ENCODE measurements at places on chromosomes 7 and 10. TPM values are rescaled to one million over a fixed set of nuclear protein-coding genes. Genes with fewer than 3 reads are reported as not detected.

Gene TMEM229A
- not detected for total RNA-seq

Gene GIMAP1
- under 0.01 TPM for total RNA-seq

Gene AOAH
- total RNA-seq, result not detected

Gene AKR1C8
- not detected for total RNA-seq

Gene ARL3
- 10.6 TPM for total RNA-seq

Gene FAM185A
- total RNA-seq, result 8.2 TPM

Gene SLC26A5
- not detected for total RNA-seq

Gene CBLL1
- 17.5 TPM for total RNA-seq

Gene GRID2IP
- total RNA-seq, result not detected

Gene ZC3HAV1L
- 8.5 TPM for total RNA-seq

Gene NCAPG2
- 10.9 TPM for total RNA-seq

Gene ADAM22
- total RNA-seq, result 0.51 TPM

Gene MYH16
- total RNA-seq, result not detected

Gene CALHM1
- total RNA-seq, result not detected

Gene CADPS2
- total RNA-seq, result 40.8 TPM

Gene OR6B1
- total RNA-seq, result not detected

Gene GALNT17
- total RNA-seq, result under 0.01 TPM

Gene ERVW-1
- not detected for total RNA-seq

Gene SLC13A1
- total RNA-seq, result not detected

Gene RAPGEF5
- 1.5 TPM for total RNA-seq

Gene NRG3
- not detected for total RNA-seq

Gene HK1
- 172 TPM for total RNA-seq

Gene CLDN3
- not detected for total RNA-seq

Gene TRIP6
- 96.1 TPM for total RNA-seq

Gene SFTPD
- not detected for total RNA-seq

Gene FOXP2
- total RNA-seq, result 8.4 TPM

Gene GATA3
- total RNA-seq, result not detected

Gene ACSM6
- not detected for total RNA-seq

Gene RNF32
- total RNA-seq, result 2.8 TPM

Gene MEST
- total RNA-seq, result 38.8 TPM

Gene CALML3
- total RNA-seq, result not detected

Gene FERD3L
- total RNA-seq, result not detected

Gene LRRD1
- 0.17 TPM for total RNA-seq

Gene AKR1B15
- not detected for total RNA-seq

Gene FXYD4
- total RNA-seq, result not detected

Gene CDNF
- total RNA-seq, result 1.5 TPM

Gene ANXA8L1
- not detected for total RNA-seq

Gene MBLAC1
- total RNA-seq, result 2.5 TPM

Gene UCMA
- not detected for total RNA-seq

Gene LRRC17
- 12.6 TPM for total RNA-seq

Gene PKD2L1
- total RNA-seq, result not detected

Measured in fibroblast of lung (primary cell).